ENCODE measurements at places on chromosomes 5 and 9.

- DNase-seq = peak; percentile 1
Measured at GRCh38 chr9:113737517-113738271, 138.4 kb upstream of the ZNF618 start.

- no peak for DNase-seq
Measured at GRCh38 chr5:142422429-142422828, 97.6 kb upstream of the SPRY4 start.

GRCh38 chr5:32098890-32099310 lies 75.2 kb downstream of the GOLPH3 start:
- no peak for DNase-seq

- no peak for DNase-seq
Measured at GRCh38 chr9:93295456-93296076, 111.6 kb downstream of the WNK2 start.

- peak; percentile 53 for DNase-seq
Measured at GRCh38 chr5:54902791-54903473, 82.5 kb downstream of the ESM1 start.

- DNase-seq = no peak
Measured at GRCh38 chr5:160641405-160641804, 210.6 kb downstream of the ATP10B start.

DNA sequence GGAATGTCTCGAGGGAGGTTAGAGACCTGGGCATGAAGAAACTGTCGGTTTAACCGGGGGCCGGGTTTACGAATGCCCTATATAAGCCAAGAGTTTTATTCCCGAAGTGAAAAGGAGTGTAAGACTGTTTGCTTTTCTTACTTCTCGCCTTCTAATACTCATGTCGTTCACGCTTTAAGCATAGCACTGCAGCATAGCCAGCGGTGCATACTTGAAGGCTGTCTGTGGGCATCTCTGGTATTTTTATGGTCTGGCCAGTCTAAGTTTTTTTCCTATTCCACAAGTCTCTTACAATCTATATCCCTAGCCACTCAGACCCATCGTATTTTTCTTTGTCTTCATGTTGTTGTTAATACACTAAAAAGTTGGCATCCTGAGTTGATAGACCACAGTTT lies 1.2 kb downstream of the UHRF2 start:
- no peak for DNase-seq

DNA sequence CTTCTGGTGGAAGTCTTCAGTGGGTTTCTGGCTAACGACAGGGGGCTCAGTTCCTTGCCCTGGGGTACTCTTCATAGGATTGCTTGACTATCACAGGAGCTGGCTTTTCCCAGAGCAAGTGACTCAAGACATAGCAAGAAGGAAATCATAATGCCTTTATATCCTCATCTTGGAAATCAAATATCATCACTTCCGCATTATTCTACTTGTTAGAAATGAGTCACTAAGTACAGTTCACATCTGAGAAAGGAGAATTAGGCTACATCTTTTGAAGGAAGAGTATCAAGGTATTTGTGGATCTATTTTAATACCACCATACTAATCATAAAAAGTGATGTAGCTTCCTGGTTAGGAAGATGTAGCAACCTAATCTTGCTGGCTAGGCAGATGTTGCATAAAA lies 148.2 kb upstream of the RAI14 start:
- no peak for DNase-seq

DNA sequence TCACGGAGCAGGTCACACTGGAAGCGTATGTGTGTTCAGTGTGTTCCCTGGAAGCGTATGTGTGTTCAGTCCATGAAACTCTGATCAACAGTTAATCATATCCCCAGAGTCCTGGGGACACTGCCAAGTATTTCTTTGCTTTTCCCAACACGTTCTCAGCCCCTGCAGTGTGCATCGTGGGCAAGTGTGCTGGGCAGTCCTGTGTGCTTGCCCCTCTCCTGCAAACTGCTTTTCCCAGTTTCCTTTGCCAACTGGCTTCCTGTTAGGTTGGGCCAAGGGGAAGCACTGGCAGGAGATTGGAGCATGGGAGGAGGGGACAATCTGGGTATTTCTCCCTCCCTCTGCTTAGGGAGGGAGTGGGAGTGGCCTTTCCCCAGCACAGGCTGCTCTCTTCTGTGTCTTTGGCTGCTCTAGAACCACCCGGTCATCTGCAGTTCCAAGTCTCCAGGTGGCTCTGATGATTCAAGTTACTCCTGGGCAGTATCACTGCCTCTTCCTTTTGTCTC lies 36.8 kb upstream of the NEK6 start:
- DNase-seq = no peak

DNA sequence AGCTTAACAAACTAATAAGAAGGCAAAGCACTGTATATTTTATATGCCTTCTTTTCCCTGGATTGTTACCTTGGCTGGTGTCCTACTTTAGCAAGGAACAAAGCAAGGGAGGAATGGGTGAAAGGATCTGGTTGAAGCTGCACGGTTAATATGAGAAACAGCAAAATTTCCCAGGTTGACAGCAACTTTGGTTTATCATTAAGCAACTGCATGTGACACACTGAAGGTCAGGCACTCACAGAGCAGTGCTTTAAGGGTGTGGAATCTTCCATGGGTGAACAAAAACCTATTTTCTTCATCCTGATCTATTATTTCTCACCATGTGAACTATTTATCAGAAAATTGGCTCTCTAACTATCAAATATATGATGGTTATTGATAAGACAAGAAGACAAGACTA lies 109.0 kb upstream of the ATP10B start:
- no peak for DNase-seq

- no peak for DNase-seq
Measured at GRCh38 chr5:148484651-148485050, 100.9 kb downstream of the FBXO38 start.

DNA sequence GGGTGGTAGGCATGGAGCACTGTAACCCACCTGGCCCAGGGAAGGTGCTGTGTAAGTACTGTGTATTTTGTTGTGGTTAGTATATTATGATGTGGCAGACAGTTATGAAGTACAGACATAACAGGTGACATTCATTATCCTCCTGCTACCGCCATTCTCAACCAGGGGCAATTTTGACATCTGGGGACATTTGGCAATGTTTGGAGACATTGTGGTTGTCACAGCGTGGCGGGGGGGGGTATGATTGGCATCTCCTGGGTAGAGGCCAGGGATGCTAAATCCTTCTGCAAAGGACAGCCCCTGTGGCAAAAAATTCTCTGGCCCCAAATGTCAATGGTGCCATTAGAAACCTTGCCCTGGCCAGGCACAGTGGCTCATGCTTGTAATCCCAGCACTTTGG lies 9.8 kb upstream of the RPL26L1 start:
- no peak for DNase-seq

DNA sequence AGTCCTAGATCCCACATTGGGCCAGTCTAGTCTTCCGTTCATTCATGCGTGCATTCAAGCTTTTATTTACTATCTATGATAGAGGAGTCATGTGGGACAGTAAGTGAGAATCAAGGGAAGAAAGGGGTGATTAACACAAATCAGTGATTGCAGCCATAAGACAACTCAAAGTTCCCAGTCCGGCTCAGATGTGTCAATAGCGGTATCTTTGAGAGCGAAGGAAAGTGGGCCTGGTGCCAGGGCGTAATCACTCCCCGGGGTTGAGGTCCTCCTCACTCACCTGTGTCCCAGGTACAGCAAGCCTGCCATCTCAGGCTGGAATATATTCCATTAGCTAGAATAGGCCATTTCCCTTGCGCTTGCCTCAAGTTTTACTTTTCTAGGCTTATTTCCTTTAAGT lies 196.3 kb downstream of the ATP10B start:
- no peak for DNase-seq

DNA sequence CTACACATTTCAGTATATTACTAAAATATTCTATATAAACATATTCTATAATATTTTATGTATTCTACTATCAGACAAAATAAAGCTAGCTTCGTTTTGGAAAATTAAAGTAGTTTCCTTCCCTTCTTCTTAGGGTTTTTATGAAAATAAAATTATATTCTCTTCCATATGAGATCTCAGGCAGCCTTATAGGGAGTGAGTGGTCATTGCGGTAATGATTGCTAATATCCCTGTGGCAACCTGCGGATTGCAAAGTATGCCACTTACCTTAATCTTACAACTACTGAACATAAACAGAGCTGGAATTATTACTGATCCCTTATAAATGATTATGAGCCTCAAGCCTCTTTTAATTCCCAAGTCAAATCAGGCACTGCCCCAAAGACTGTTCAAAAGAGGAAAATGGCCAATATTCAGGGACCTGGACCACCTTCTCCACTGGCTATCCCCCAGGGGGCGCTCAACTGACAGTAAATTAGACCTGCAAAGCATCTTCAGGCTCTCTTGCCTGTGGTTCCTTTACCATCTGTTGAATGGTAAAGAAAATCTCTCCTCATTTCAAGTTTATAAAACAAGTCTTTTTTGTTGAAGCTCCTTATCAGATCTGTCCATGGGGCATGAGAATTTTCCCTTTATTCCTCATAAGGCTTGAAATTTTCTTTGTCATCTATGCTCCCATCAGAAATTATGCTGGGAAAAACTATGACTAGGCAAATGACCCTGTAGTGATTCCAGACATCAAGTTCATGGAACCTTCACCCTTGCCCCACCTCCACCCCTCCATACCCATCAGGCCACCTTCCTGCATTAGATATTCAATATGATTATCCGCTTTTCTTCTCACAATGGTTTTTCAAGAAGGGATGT lies 163.9 kb downstream of the CEMIP2 start:
- DNase-seq = peak; percentile 54

DNA sequence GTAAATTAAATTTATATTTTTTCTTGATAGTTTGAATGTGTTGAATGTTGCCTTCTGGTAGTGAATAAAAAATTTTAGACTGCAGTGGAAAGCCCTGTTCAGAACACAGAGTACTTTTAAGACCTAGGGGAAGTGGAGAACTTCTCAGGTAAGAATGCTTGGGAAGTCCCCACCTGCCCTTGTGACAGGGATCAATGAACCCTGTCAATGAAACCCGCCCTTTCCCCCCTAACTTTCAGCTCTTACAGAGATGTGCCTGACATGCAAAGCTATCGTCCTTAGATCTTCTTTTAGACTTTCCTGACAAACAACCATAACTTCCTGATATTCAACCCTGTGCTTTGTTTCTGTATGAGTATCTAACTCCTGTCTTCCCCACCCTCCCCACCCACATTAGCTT lies 562.7 kb downstream of the TLE4 start:
- DNase-seq = no peak

GRCh38 chr5:77168879-77169244 lies 41.6 kb upstream of the PDE8B start:
- no peak for DNase-seq

DNA sequence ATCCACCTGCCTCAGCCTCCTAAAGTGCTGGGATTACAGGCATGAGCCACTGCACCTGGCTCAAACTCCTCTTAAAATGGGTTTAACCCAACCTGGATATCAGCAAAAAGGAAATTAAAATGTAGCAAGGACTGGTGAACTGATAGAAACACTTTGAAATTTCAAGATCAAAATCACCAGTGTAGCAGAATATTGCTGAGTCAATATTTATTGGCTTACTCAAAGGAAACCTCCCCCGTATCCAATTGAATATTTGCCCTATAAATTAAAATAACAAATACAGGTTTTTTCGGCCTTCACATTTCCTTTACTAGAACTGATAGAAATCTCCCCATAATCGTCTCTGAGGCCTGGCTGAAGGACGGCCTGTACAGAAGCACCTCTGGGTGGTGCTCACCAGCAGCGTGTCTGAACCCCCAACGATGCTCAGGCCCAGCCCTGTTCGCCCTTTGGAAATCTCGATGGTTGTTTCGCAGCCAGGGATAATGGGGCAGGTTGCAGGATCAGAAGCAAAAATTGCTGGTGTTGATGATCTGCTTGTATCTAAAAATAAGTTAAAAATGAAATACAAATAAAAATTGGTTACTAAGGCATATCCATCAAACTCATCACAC lies 156.6 kb downstream of the MPDZ start:
- no peak for DNase-seq

DNA sequence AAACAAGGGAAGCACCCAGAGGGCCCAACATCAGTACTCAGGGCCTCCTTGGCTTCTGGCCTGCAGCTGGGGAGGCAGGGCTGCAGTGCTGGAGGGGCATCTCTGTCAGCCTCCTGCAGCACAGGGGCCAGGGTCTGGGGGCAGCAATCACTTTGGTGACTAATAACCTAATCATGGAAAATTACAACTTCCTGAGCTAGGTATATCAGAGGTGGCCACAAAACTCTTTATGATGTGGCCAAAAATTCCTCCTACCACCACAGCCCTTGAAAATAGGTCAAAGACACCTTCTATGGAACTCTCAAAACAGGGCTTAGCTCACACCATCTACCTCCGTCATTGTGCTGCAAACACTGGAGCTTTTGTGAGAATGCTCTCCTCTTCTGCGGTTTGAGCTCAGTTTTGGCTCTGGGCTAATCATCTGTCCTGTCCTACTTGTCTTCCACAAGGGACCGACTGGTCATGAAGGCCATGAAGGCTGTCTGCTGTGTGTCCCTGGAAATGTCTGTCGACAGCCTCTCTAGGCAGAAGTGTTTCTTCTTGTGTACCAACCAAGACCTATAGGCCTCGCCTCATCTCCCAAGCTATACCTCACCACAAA lies 28.6 kb downstream of the CSF2 start:
- DNase-seq = no peak

DNA sequence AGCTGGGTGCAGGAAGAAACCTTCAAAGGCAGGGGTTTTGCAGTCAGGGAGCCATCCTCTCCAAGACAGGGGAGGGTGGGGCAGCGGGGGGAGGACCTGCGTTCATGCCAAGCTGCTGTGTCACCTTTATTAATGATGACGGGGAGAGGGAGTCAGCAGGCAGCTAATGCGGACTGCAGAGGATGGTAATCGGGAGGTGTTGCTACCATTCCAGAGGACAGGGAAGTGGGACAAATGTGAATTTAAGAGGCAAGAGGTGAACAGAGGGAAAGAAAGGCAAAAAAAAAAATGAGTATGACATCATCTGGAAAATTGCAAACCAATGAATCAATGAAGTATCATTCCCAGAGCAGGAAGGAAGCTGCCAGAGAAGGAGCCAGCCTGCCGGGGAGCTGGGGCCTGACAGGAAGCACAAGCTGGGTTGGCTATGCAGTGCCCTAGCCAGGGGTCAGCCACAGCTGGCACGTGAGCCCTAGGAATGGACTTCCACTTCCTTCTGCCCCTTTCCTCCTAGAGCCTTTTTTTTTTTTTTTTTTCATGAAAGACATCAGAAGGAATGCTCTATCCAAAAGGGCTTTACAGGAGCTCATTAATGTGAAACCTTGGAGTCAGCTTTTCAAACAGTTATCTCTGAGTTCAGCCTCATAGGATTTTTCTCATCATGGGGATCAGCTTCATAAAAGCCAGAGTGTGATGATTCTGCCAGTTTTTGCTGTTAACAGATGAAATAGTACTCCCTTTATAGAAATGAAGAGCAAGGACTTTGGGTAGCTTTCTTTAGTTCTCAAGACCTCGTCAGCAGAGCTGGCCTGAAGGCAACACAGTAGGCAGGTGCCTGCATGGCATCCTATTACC lies 9.2 kb downstream of the INSYN2B start:
- no peak for DNase-seq

GRCh38 chr5:136510481-136510880 lies 145.1 kb upstream of the TRPC7 start:
- DNase-seq = no peak
